NCI-H187 treated with DMSO at 0.1 percent for 48 hours (cell line): ENCODE measurements at places on chromosomes 5 and 9.

DNA sequence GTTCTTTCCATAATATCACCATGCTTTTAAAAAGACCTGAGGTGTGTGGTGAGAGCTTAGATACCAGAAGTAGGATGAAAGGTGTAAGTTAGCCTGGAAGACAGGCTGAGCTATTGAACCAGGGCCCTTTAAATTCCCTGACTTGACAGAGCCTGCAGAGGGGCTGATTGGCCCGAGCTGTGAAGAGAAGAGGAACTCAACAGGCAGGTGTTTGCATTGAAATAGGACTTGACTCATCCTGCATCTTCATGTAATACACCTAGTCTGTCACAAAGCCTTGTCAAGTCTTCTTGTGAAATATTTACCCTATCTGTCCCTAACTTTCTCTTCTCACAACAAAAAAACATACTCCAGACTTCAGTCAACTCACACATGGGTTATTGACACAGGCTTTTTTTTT, 16.6 kb upstream of the ANP32B start:
- DNase-seq: no peak

- DNase-seq: no peak
These were observed 436.7 kb downstream of the ZSWIM6 start for GRCh38 chr5:61768692-61769281.

GRCh38 chr5:115857057-115857479, 15.3 kb downstream of the AP3S1 start:
- DNase-seq: no peak

DNA sequence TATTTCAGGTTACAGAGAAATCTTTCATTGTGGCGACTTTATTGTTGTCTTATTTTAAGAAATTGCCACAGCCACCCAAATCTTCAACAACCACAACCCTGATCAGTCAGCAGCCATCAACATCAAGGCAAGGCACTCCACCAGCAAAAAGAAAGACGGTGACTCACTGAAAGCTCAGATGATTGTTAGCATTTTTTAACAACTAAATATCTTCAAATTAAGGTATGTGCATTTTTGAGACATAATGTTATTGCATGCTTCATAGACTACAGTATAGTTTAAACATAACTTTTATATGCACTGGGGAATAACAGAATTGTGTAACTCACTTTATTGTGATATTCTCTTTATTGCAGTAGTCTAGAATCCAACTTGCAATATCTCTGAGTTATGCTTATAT, 263.4 kb downstream of the TMEM232 start:
- DNase-seq: no peak

GRCh38 chr5:60184606-60185005, 291.1 kb upstream of the PDE4D start:
- no peak for DNase-seq

GRCh38 chr9:86405086-86405491, 50.9 kb upstream of the TUT7 start:
- DNase-seq: no peak

DNA sequence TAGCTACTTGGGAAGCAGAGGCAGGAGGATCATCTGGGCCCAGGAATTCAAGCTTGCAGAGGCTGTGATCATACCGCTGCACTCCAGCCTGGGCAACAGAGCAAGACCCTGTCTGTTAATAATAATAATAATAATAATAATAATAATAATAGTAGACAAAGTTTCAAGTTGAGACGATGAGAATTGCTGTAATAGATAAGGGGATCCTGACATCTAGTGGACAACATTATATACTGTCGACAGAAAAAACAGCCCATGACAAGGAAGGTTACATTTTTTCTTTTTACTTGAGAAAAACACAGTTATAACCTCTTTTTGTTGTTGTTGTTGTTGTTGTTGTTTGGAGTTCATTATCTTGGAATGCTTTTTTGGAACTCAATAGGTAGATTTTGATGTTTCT, 35.3 kb downstream of the NDFIP1 start:
- DNase-seq: no peak

- no peak for DNase-seq
These were observed 41.1 kb downstream of the ERBIN start for GRCh38 chr5:65967288-65968066.

DNA sequence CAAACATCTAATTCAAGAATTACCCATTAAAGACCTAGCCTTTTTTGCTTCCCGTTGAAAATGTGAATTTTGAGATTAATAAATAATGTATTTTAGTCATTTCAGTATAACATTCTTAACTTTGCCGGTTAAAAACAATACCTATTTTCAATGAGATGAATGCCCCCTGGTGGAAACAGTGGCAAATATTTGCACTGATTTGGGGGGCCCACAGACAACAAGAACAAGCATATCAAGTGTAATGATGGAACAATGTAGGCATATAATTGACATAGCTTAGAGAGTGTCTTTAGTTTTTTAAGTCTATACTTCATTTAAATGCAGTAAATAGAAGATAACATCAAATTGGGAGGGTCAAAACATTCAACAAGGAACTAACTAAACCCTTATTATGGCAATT, 111.9 kb downstream of the NTRK2 start:
- no peak for DNase-seq

GRCh38 chr5:157516626-157517325, 56.8 kb downstream of the NIPAL4 start:
- DNase-seq: no peak

- DNase-seq: peak; percentile 94
These were observed 22.1 kb upstream of the LPCAT1 start for GRCh38 chr5:1545805-1546355.

- no peak for DNase-seq
These were observed 135.7 kb downstream of the TLR4 start for GRCh38 chr9:117839862-117840261.

DNA sequence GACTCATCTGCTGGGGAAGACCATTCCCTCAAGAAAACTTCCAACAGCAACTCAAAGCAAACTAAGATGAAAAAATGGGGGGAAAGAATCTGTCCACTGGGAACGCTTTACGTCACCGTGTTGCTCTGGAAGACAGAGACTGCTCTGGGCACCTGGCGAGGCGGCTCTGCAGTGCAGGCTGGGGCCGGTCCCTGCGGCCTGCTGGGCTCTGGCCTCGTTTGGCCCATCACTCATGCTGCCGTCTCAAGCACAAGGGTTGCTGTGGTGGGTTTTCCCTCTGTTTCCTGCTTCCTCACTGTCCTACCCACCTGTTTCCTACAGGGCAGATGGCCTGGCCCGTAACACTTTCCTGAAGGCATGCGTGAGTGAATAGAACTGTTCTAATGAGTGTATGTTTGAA, 92.9 kb upstream of the OTULINL start:
- no peak for DNase-seq

DNA sequence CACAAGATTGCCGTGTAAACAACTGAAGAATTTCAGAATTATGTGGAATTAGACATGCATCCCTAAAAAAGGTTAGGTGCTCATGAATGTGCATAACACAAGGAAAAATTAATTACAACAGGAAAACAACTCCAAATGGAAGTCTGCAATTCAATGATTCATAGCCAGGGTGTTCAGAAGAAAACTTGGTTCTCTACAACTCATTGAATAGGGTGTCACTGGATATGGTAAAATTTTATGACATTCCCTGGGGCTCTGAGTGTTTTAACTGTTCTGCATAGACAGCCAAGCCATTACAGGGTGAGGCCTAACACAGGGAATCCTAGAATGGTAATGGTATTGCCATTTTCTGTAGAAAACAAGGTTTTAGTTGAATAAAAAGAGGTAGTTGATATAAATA, 24.4 kb upstream of the ZSWIM6 start:
- DNase-seq: no peak

DNA sequence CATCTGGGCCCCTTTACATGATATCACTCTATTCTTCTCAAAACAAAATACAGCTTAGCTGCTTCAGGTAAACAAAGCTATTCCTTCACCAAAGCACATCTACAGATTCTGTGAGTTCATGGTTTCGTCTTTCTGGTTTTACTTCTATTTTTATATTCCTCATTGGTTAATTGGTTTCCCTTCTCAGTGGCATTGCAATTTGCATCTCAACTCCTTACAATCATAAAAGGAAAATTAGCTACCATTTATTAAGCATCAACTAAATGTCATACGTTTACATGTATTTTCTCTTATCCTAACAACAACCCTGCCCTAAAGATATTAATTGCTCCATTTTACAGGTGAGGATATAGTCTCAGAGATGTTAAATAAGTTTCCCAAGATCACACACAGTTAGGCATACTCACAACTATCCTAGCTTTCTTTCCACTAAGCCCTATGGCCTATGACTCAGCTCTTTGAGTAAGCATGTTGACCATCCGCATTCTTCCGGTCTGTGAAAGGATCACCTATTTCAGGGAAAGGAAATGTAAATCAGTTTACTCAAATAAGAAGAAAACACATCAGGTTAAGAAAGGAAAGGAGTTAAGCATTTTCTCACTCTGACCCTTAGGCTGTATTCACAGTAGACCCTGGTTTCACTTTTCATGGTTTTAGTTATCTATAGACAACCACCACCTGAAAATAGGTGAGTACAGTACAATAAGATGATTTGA, 146.1 kb downstream of the CAAP1 start:
- DNase-seq: no peak

GRCh38 chr5:9927521-9927997, 297.4 kb upstream of the TAS2R1 start:
- no peak for DNase-seq

- DNase-seq: no peak
These were observed 127.1 kb upstream of the COL5A1 start for GRCh38 chr9:134514503-134514902.

GRCh38 chr9:124268661-124269060, 10.9 kb downstream of the NEK6 start:
- no peak for DNase-seq

- no peak for DNase-seq
These were observed 281.2 kb upstream of the RGMB start for GRCh38 chr5:98492258-98492657.

DNA sequence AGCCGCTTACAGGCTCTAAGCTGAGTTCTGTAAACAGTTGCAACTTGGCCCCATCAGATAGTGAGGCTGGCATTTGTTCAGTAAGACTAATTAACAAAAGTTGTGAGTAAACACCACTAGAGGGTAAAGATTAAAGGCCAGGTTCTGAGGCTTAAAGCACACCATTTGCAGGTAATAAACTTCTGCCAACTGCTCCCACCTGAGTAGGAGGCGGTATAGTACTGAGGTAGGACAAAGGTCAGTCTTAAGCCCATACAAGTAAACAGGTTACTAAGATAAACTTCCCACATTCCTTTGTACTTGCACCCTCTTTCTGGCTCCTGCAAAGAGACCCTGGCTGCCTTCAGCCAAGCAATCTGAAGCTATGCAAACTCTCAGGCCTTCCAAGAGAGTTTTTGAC, 419.6 kb downstream of the DNAH5 start:
- no peak for DNase-seq

DNA sequence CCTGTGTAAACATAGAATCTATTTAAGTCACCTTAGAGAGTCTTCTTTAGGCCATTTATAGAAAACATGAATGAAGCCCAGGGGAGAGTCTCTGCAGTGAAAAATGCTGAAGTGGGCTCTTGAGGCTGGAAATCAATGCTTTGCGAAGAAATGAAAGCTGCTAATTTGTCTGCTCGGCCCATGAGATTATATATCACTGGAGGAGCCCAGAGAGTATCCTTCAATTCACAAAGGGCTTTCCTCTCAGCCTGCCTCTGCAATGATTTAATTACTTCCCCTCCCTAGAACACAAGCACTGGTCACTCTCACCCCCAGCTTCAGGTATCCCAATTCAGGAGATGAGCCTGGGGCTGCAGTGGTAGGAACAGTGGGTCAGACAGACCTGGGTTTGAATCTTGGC, 8.2 kb upstream of the DRD1 start:
- peak; percentile 92 for DNase-seq

DNA sequence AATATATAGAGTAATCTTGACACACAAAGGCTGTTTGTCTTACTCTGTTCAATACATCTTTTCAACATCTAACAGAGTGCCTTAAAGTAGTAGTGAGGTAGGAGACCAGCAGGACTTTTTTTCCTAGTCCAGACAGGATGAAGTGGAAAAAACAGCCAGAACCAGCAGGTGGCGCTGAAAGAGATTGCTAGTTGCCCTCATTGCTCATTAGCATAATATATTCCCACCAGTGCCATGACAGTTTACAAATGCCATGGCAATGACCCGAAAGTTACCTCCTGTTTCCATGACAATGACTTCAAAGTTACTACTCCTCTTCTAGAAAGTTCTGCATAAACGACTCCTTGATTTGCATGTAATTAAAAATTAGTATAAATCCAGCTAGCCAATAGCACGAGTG, 387.4 kb downstream of the ACTL7B start:
- no peak for DNase-seq

DNA sequence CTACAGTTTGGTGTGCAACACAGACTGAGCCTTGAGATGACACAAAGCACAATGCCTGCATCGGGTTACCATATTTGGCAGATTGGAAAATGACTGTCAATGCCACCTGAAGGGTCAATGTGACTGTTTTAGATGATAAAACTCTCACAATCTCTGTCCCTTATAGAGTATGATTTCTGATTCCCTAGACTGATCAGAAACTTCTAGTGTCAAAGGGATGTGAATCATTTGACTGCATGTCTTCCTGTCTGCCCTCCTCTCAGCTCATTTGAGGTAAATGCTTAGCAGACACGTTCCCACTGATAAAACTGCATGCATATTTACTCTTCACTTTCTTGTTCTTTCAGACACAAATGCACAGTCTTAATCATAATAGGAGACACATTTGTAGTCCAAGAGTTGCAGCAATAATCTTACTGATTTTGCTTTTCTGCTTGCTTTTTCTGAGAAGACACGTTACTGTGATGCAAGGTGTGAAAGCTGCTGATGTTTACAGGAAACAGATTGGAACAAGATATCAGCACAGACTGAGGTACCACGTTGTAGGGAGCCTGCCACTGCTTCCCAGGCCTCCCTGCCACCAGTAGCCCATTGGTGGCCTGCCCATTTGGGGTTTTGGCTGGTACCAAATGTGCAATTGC, 77.8 kb downstream of the GCNT4 start:
- no peak for DNase-seq

GRCh38 chr5:171593976-171594375, 174.5 kb downstream of the FGF18 start:
- no peak for DNase-seq

GRCh38 chr5:33877449-33877848, 14.3 kb downstream of the ADAMTS12 start:
- no peak for DNase-seq

- DNase-seq: no peak
These were observed 539.6 kb downstream of the CCDC171 start for GRCh38 chr9:16092142-16093091.

- peak; percentile 35 for DNase-seq
These were observed 92.1 kb downstream of the LMNB1 start for GRCh38 chr5:126869005-126869451.

DNA sequence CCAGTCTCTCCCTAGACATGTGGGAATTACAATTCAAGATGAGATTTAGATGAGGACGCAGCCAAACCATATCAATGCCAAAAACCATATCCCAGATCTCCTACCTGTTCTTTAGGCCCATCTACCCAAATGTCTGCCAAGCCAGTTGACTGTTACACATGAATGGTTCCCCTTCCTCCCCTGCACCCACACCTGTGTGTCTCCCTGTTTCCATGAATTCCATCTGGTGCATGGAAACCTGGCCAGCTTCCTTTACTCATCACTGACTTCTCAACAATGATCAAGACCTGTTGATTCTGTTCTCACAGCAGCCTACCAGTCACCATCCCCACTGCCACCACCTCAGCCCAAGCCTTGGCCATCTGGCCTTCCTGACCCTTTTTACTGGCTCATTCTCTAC, 222.7 kb downstream of the NR3C1 start:
- DNase-seq: no peak
